ENCODE measurements at places on chromosomes 11 and 22.

DNA sequence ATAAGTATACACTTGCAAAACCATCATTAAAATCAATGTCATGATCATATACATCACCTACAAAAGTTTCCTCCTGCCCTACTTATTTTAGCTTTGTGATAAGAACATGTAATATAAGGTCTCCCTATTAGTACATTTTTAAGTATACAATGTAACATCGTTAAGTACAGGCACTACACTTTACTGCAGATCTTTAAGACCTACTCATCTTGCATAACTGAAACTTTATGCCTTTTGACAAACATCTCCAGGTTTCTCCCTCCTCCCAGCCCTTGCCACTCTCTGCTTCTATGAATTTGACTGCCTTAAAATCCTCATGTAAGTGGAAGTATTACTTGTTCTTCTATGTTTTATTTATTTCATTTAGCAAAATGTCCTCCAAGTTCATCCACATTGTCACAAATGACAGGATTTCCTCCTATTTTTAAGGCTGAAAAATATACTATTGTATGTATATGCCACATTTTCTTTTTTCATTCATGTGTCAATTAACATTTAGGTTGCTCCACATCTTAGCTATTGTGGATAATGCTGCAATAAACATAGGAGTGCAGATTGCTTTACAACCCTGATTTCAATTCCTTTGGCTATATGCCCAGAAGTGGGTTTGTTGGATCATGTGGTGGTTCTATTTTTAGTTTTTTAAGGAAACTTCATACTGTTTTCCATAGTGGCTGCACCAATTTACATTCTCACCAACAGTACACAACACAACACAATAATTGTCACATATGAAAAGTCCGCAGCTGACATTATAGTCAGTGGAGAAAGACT lies 471.1 kb upstream of the ANO3 start:
- DNase-seq = peak; percentile 29

GRCh38 chr22:23263651-23264555 lies 83.6 kb downstream of the BCR start:
- no peak for DNase-seq

GRCh38 chr11:116224154-116224888 lies 548.5 kb downstream of the BUD13 start:
- peak; percentile 40 for DNase-seq

DNA sequence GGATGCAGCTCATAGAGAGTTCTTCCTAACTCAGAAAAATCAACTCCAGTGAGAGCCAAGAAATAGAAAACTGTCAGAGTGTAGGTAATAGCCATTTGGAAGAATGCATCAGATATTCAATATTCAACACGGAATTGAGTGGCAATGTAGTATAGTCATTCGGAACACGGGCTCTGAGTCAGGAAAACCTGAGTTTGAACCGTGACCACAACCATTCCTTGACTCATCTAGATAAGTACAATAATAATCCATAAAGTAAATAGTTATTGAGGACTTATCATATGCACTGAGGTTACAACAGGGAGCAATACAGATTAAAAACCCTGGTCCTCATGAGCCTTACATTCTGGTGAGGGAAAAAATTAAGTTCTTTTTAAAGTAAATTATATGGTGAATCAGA lies 62.6 kb upstream of the PHF21A start:
- DNase-seq = peak; percentile 86

DNA sequence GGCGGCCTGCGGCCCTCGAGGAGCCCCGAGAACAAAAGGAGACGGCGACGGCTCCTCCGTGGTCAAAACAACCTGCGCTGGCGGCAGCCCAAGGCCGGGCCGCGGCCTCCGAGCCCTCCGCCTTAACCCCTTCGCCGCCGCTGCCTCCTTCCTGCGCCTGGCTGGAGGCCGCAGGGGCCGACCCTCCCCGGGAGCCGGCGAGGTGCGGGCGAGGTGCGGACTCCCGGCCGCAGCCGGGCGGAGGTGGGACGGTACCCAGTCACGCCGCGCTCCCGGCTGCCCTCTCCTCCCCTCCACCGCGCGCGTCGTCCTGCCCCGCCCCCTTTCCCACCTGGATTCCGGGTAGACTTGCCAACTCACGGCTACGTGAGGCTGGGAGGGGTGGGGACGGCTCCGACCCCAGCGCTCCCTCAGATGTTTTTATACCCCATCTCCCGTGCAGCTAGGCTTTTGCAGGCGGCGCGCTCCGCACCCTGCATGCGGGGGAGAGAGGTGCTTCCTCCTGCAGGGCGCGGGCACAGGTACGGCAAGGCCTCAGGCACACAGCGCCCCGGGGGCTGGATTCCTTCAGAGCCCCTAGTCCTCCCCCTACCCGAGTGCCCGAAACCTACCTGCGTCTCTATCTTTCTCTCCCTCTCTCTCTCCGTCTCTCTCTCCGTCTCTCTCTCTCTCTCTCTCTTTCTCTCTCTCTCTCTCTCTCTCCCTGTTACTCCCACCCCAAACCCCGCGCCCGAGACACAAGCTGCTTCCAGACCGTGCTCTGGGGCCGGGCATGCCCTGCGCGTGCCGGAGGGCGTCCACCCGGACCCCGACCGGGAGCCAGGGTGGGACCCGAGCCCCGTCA lies 2.0 kb downstream of the PDGFB start:
- DNase-seq = no peak

DNA sequence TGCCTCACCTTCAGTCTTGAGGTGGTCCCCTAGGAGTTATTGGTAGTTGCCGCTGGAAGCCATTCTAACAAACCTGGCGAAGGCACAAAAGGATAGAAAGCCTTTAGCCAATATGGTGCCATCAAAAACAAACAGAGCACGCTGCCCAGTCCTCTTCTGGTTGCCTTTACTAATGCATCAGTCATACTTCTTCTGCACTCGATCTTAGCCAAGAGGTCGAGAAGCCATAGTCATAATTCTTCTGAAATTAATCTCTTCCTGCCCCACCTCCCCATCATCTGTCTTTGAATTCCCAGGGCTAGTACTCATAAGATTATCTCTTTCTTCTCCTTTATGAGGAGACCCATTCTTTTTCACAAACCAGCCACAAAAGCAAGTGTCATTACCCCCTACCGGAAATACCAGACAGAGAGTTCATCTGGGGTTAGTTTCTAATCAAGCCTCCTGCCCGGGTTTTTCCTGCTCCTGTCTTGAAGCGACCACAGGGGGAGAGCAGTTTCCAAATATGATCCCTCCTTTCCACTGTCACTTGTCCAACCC lies 21.4 kb upstream of the EHF start:
- peak; percentile 76 for DNase-seq

- no peak for DNase-seq
Observed at GRCh38 chr11:46236918-46237247, 40.6 kb upstream of the CREB3L1 start.

- DNase-seq = no peak
Observed at GRCh38 chr11:86588566-86589090, 83.8 kb downstream of the ME3 start.

DNA sequence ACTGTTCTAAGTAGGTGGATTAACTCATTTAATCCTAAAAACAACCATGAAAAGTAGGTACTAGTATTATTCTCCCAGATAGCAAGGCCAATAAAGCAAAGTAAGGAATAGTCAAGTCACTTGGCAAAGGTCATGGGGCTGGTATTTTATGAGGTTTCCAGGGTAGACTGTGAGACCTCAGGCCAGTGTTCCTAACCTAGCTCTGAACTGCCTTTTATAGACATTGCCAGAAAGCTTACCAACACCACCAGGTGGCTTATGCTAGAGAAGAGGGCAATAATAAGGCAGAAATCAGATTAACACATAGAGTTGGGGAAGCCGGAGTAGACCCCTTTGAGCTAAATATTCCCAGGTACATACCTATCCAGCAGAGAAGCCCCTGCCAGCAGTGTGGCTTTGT lies 490.9 kb upstream of the TENM4 start:
- DNase-seq = no peak

DNA sequence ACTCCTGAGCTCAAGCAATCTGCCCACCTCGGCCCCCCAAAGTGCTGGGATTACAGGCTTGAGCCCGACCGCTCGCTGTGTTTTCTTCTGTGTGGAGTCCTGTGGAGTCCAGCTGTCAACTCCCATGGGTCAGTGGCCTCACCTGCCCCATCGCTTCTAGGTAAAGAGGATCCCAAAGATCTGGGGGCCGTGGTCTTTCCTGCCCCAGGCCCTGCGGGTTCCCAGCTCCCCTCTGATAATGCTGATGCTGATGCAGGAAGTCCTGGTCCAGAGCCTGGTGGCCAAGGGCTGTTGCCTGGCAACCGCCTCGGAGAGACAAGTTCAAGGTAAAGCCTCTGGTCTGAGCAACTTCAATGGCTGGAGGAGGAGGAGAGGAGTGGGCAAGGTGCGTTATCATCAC lies 9.6 kb downstream of the SSTR3 start:
- DNase-seq = no peak

GRCh38 chr11:16460508-16460907 lies 104.2 kb upstream of the SOX6 start:
- no peak for DNase-seq

DNA sequence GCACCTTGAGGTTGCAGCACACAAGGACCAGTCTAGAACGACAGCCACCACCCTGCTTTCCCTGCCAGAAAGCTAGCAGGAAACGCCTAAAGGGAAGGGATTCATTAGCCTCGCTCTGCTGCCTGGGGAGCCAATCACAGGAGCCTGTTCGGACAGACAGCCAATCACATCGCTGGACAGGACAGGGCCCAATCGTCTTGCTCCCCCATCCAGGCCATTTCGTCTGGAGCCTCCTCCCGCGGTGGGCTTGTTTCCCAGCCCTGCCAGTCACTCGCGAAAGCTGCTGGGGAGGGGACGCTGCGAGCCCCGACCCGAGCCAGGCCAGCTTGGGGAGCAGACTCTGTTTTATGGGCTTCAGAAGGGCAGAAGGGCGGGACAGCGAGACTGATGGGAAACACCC lies 79.8 kb upstream of the NCAM1 start:
- DNase-seq = no peak

DNA sequence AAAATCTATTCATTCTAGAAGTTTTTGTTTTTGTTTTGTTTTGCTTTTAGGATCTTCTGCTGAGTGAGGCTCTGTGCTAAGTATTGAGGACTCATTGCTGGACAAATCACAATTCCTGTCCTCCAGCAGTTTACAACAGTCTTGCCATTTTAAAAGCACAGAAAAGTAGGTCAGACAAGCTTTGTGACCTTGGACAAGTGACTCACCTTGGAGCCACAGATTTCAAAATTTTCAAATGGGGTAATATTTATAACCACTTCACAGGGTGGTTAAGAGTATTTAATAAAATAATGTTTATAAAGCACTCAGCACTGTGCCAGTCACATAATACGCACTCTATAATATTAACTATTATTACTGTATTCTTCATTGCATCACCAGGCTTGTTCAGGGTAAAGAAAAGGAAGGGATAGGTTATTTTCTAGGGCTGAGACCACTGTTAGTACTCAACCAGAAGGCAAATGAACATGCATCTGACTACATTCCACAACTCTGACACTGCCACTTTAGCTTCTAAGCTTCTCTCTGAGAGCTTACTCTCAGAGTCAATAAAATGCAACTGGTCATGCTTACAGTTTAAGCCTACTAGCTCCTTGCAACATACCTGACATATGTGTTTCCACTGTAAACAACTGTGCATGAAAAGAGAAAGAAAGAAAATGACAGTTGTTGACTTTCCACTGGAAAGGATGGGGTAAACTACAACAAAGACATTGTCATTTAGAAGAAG lies 63.2 kb upstream of the FIBIN start:
- peak; percentile 36 for DNase-seq

DNA sequence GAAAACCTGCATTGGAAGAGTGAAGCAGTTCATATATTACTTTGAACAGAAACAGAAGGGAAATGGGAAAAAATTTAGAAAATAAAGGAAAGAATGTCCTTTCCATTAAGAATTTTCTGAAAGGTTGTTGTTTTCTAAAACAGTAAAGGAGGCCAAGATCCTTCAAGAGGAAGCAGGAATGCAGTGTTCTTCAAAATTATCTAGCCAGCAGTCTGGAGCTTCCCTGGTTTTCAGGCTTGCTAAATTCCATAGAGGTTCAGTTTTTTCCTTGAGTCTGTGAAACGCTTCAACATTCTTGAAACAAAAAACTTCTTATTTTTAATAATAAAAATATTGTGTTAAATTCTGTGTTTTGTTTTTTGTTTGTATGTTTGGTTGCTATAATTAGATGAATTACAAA lies 189.0 kb upstream of the ANO3 start:
- DNase-seq = no peak

DNA sequence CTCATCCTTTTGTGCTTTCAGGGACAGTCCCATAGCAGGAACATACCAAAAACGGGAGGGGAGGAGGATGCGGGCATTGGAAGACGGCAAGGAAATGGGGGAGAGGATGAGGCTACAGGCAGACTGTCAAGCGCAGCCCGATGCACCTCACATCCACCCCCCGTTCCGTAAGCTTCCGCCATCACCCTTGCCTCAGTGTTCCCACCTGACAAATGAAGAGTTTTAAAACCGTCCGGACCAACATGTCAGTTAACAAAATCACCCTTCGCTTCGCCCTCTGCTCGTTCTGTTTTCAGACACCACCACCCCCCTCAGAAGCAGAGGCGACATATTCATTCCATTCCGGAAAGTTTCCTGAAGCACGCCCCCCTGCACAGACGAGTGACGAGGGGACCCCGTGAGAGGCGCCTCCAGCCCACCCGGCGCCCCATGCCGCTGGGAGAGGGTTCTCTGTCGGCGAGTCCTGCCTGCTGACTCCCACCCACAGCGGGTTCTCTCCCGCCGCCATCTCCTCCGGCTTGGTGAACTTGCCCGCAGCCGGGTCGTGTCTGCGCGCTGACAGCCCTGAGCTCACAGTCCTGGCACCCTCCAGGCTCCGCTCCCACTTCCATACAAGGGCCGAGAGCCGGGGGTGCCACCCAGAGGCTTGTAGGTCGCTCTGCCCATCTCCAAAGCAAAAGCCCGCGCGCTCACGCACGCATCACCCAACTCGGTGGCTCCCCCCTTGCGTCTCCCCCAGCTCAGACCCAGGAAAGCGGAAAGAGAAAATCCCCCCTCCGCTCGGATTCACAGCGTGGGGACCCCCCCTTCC lies 1.5 kb downstream of the IGSF9B start:
- no peak for DNase-seq

GRCh38 chr22:23245799-23246136 lies 65.5 kb downstream of the BCR start:
- DNase-seq = no peak

DNA sequence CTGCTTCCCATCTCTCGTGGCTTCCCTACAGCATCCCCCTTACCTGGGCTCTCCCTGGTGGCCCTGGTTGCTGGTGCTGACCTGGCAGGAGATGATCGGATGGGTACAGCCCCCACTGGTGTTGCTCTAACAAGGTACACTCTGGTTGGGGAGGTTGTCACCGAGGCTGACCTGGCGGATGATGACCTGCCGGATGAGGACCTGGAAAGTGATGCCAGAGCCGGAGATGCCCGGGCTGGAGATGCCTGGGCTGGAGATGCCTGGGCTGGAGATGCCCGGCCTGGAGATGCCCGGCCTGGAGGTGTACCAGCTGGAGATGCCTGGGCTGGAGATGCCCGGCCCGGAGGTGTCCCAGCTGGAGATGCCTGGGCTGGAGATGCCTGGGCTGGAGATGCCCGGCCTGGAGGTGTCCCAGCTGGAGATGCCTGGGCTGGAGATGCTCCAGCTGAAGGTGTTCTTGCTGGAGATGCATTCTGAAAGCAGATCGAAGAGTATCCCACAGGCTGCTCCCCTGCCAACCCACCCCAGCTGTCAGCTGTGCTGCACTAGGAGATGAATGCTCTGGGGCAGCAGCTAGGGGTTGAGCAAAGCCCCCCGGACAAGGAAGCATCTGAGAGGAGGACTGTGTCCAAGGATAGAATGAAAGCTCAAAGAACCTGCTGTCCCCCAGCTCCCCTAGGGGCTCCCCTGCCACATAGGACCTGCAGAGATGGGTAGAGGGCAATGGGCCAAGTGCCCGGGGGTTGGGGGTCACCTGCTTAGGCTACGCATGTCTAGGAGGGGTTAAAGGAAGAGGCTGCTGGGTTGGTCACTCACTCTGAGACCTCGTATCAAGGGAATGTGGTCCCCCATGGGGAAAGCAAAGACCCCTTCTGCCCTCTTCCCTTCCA lies 10.6 kb downstream of the TMPRSS13 start:
- DNase-seq = no peak

All from brain microvascular endothelial cell (primary cell).